ENCODE measurements at places on chromosomes 3 and 15.

DNA sequence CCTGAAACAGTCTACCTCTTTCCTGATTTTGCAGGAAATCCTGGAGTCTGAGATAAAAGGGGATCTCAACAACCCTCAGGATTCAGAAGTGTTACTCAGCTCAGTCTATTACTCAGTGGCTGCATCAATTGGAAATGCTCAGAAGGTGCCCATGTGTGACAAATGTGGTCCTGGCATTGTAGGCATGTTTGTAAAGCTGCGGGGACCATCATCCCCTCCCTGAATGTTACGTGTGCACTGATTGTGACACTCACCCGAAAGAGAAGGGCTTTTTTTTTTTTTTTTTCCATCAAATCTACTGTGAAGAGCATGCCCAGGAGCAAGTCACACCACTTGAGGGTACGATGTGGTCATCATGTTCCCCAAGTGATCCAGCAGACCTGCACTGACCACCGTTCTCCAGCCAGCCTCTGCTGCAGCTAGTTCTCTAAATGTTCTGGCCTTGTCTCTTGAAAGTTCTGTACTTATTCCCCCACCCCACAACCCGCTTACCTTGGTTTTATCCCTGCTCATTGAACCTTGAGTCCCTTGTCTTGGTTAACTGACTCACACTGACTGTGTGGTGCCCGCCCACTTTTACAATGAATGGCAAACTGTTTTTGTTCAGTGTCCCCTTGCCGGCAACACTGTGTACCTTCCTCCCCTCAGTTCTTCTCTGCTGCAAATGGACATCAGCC is 19.8 kb downstream of the ST3GAL6 start:
- no peak for DNase-seq

DNA sequence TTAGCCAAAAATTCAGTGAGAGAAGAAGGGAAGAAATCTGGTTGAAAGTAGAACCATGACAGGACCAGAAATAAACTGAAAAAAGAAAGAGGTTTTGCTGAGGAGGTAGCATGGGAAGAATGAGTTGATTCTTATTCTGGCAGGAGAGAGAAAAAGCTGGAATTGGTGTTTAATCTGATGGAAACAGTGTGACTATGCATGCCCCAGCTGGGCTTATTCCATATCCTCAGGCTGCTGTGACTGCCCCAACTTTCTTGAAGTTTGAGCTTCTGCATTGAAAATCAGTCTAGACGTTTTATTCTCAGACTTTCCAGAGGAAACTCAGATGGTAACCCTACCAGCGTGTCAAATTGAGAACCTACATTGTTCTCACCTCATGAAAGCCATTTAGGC is 352.5 kb upstream of the DCBLD2 start:
- no peak for DNase-seq

GRCh38 chr15:53470743-53471142 is 288.7 kb downstream of the WDR72 start:
- no peak for DNase-seq

DNA sequence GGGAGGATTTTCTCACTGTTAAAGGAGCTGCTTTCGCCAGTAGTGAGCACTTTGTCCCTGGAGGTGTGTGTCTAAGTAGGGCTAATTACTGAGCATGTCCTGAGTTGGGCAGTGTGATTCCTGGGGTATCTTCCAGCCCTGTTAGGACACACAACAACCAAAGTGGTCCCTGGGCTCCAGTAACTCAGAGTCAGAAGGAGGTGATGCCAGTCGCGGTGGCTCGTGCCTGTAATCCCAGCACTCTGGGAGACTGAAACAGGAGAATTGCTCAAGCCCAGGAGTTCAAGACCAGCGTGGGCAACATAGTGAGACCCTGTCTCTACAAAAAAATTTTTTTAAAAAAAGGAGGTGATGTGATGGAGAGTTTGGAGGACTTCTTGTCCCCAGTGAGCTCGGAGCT is 37.5 kb downstream of the PML start:
- DNase-seq = no peak
